NCI-H524 treated with DMSO at 0.1 percent for 48 hours (cell line): ENCODE measurements at places on chromosomes 11 and 22.

DNA sequence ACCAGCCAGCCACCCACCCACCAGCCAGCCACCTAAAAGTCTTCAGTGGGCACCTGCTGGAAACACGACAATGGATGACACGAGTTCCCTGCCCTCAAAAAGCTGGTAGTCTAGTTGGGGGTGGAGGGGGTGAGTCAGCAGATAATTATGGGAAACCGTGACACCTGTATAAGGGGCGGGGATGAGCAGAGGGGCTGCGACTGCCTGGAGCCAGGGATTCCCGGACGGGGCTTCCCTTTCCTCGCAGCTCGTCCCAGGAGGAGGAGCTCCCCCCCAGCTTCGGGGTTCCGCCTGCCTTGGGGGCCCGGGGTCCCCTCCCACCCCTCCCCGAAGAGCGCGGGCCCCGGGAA, 2.3 kb upstream of the RTN4RL2 start:
- DNase-seq = no peak

DNA sequence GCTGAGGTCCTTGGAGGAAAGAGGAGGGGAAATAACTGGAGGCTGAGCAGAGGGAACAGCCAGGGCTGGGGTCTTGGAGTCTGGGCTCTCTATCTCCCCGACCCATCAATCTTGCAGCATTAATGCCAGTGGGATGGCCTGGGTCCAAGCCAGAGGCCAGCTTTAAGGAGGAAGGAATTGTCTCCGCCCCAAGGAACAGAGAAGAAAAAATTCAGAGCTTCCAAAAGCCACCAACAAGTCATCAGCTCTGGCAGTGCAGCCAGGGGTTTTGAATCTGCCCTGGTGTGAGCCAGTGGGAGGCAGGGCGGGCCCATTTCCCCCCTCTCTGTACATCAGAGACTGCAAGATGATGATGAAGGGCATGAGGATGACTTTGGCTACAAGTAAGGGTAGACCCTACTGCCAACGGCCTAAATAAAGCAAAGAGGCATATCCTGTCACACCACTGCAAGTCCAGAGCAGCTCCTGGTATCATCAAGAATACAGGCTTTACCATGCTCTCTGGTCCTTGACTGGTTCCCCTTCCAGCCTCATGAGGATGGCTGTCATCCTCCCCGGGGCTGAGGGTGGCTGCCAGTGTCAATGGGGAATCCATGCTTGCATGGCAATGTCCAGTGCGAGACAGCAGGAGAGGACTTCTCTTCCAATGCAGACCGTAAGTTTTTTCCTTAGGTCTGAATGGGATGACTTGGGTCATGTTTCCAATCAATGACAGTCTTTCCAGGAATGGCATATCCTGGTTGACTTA, 34.4 kb downstream of the LRRC32 start:
- DNase-seq = no peak

GRCh38 chr11:18322818-18323570, 627 bp downstream of the GTF2H1 start:
- no peak for DNase-seq

DNA sequence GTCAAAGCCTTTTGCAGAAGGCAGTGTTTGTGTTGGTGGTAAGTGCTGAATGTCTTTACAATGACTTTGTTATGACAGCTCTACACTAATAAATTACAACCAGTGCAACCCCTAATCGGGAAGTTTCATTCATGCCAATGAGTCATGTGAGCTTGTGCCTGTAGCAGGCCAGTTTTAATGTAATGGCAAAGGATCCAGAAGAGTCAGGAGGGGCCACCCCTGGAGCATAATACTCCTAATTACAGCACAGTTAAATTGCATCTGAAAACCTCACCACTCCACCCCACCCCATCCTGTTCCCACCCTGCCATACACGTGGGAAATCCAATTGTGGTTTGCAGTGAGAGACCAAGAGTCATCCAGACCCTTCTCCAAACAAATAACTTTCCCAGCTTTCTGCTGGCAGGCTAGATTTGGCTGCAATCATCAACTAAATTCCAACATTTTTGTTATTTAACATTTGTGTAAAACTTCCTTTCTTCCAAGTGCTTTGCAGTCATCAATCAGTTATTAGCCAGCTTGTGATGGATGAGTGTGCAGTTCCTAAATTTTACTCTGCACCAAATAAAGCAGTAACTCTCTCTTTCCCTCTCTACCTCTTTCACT, 277.3 kb upstream of the FAT3 start:
- no peak for DNase-seq

GRCh38 chr11:94533206-94533605, 10.5 kb upstream of the FUT4 start:
- DNase-seq = no peak

- no peak for DNase-seq
Measured at GRCh38 chr11:16981651-16982194, 32.5 kb downstream of the PLEKHA7 start.

DNA sequence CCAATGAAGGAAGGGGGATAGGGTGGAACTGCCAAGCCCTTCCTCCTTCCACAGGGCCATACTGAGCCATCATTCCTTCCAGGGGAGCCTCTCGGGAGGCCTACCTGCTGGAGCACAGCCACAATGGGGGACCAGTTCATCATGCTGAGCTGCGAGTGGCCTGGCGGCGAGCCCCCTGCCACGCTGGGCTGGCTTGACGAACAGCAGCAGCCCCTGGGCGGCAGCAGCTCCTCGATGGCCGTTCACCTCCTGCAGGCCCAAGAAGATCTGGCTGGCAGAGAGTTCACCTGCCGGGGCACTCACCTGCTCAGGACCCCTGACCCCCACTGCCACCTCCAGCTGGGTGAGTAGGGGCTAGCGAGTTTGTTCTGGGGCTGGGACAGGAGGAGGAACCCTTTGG, 5.9 kb downstream of the VSIG10L2 start:
- no peak for DNase-seq

DNA sequence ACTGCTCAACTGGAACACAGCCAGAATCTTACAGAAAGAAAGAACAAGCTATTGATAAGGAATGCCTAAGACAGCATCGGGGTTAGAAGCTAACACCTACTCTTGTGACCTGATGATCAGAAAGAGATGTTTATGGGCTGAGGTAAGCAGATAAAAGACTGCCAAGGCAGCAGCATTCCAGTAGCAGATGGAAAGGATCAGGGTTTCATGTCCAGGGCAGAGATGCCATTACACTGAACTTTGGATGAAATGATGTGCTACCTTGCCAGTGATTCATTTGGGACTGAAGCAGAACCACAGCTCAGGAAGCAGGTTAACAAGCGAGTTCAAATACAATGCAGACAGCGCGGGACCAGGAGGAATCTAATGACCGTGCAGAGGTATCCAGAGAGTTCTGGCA, 27.1 kb upstream of the APOA1 start:
- no peak for DNase-seq

GRCh38 chr11:627308-627576, 261 bp upstream of the SCT start:
- DNase-seq = no peak

DNA sequence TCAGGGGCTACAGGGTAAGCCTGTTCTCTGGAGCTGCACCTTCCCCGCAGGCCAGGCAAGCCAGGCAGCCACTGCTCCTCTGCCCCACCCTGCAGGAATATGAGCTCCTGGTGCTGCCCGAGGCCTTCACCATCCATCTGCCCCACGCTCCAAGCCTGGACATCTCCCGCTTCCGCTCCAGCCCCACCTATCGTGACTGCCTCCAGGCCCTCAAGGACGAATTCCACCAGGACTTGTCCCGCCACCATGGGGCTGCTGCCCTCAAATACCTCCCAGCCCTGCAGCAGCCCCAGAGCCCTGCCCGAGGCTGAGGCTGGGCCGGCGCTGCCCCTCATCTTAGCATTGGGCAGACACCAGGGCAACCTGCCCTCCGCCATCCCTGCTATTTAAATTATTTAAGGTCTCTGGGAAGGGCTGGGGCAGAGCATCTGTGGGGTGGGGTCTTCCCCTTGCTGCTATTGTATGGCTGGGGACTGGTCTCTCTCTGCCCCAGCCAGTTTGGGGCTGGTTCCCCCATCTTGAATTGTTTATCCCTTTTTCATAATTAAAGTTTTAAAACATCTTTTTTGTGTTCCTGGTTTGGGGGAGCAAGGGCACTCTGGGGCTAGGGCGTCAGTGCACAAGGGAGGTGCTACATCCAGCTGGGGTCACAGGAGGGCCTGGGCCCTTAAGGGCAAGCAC, 6.2 kb downstream of the LARGE2 start:
- DNase-seq = no peak

GRCh38 chr11:25838918-25839625, 492.9 kb upstream of the ANO3 start:
- no peak for DNase-seq

DNA sequence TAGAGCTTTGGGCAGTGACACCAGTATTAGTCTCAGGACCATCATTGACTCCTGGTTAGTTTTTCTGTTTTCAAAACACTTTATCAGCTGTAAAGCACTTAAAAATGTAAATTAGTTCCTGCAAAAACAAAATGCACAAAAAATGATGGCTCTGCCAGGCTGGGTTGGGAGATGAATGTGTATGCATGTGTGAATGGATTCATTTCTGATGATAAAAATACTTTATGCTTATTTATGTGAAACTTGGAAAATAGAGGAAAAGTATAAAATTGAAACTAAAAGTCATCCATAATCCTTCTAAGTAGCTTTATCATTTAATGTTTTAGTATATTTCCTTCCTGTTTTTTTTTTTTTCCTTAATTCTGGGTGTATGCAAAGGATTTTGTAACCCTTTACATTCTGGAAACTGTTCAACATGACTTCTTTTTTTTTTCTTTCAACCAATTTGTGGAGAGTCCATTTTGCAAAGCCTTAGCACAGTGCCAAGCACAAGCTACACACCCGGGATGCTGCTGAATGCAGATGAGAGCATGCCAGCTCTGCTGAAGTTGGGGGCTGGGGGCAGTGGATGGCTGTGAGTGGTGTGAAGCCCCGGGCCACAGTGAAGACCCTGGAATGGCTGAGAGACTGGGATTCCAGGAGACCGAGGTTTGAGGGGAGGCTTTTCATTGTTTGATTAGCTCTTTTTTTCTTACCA, 37.6 kb downstream of the PTPRJ start:
- no peak for DNase-seq

DNA sequence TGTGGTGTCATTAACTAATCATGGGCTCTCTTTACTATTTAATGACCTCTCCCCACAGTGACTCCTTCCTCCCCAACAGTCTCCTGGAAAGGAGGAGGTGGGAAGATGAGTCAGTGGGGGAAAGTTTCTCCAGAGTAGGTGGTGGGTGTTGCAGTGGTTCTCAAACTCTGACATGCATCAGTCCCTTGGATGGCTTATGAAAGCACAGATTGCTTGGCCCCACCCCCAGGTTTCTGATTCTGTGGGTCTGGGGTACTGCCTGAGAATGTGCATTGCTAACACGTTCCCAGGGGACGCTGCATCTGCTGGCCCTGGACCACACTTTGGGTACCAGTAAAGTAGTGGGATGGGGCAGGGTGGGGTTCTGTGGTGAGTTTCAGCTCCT, 9.8 kb downstream of the CD82 start:
- no peak for DNase-seq

DNA sequence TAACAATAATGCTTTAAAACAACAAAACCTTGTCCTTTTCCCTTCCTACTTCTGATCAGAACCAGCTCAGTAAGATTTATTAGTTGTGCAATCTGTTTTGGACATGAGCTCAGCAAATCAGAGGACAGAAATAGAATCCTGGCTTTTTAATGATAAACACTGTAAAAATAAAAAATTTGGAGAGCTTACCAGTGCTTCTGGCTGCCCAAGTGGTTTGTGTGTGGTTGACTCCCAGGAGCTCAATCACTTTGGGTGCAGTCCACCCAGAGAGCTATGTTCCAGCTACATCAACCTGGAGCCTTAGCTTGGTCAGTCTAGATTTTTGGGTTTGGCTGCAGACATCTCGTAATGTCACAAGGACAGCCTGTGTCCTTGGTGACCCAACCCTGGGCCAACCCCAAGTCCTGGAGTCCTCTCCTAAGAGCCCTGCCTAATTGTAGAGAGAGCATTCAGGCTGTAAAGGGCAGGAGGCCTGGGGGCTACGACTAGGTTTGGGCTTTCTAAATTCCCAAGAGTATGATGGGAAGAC, 28.5 kb downstream of the CD44 start:
- no peak for DNase-seq

DNA sequence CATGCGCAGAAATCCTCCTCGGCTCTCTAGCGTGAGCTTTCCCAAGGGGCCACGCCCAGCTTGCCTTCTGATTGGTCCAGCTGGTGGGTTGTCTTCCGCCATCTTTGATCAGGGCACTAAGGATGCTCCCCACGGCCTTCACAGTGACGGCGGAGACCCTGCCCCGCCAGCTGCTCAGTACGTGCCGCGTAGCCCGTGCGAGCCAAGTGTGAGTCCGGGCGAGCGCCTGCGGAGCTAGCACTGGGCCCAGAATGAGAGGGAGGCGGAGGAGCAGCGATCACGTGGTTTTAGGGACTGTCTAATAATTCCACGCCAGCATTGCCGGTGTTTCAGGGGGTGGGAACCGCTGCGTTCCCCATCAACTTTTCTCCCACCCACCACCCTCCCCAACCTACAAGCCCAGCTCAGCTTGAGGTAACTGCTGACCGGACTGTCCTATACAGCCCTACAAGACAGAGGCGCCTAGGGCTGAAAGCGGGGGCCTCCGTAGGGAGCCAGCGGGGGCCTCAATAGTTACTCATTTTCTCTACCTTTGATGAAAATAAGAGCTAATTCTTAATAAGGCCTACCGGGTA, 1.5 kb upstream of the MTFP1 start:
- peak; percentile 98 for DNase-seq

- no peak for DNase-seq
Measured at GRCh38 chr11:11020747-11021149, 162.9 kb upstream of the ZBED5 start.

DNA sequence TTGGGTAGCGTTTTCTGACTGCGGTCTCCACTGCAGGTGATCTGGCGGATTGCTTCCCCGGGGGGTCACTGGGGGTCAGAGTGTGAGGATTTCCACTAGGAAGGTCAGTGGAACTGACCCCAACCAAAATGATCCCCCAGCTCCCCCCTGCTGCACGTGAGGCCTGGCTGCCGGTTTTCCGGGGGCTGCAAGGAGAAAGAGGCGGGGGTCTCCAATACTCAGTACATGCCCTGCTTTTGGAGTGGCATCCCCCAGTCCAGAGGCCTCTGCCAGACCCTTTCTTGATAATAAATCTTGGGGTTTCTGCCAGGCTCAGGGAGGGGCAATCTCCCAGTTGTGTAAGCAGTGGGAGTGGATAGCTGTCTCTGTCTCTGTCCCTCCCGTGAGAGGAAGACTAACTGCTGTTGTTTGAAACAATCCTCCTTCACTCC, 71.5 kb upstream of the RTL6 start:
- DNase-seq = no peak

GRCh38 chr11:33195462-33196173, 34.3 kb upstream of the CSTF3 start:
- no peak for DNase-seq

DNA sequence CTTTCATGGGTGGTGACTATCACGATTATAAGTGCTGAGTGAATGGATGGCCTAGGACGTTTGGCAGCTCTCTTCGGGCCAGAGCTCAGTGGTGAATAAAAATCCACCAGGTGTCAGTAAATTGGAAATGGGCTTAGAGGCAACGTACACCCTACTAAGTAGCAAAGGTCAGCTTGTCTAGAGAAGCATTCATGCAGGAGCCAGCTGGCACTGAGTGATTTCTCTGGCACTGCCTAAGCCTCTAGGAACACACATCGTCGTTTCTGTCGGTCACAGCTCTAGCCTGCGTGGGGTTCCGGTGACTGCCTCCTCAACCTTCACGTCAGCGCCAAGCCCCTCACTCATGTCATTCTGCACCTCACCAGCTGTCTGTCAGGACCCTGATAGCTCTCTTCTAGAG, 192.4 kb upstream of the NTM start:
- DNase-seq = no peak

GRCh38 chr11:102886999-102887398, 12.2 kb upstream of the MMP12 start:
- no peak for DNase-seq
